Skin of body (tissue), 3 donors: ENCODE measurements at places on chromosomes 6 and 20. TPM values are rescaled to one million over a fixed set of nuclear protein-coding genes. Genes with fewer than 3 reads are reported as not detected.

DNA sequence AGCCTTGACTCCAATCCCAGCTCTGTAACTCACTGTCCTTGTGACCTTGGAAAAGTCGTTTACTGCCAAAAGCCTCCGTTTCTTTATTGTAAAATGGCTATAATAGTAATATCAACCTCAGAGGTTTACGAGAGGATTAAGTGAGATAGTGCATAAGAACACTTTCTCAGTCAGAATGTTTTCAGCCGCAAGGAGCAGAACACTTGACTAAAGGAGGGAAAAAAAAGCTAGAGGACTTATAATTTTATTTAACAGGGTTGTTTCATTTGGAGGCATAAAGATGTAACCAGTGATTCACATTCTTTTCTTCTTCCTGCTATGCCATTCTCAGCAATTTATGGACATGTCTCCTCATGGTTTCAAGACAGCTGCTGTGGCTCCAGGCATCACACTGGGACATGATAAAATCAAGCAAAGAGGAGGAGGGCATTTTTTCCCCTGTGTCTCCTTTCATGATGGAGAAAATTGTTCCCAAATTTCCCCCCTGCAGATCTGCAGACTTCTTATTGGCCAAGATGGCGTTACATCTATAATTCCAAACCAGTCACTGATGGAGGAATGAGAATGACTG lies 143.0 kb upstream of the PTPN1 start:
- no peak for DNase-seq

DNA sequence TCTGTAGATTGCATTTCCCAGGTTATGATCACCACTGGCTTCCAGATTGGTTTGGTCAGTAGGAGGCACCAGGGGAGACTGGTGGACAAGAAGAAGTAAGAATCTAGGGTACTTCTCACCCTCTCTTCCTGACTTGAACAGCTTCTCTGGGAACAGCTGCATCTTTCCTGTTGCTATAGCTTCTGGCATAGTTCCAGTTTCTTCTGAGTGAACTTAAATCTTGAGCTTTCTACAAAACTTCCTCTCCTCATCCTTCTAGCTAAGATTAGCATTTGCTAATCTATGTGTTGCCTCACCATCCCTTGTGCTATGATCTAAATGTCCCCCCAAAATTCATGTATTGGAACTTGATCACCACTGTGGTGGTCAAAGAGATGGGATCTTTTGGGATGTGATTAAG lies 724.6 kb downstream of the UTRN start:
- no peak for DNase-seq

- peak; percentile 58 for DNase-seq
Observed at GRCh38 chr6:30720738-30721197, 616 bp downstream of the TUBB start.

DNA sequence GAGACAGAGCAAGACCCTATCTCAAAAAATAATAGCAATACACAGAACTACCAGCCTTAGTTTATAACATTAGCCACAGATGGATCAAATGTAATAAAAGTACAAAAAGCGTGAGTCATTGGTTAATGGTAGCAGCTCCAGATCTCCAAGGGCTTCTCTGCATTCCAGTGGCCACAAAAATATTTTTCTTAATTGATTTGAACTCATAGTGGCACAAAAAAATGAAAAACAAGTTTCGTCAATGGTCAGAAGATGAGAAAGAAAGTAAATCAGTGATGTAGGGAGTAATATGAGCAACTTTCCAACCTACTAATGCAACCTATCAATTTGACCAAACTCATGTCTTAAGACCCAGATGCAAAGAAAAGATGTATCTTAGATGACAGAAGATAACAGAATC lies 79.6 kb downstream of the CEP57L1 start:
- DNase-seq, result no peak

- DNase-seq, result no peak
Observed at GRCh38 chr6:166515072-166515810, 71.2 kb downstream of the RAMACL start.

DNA sequence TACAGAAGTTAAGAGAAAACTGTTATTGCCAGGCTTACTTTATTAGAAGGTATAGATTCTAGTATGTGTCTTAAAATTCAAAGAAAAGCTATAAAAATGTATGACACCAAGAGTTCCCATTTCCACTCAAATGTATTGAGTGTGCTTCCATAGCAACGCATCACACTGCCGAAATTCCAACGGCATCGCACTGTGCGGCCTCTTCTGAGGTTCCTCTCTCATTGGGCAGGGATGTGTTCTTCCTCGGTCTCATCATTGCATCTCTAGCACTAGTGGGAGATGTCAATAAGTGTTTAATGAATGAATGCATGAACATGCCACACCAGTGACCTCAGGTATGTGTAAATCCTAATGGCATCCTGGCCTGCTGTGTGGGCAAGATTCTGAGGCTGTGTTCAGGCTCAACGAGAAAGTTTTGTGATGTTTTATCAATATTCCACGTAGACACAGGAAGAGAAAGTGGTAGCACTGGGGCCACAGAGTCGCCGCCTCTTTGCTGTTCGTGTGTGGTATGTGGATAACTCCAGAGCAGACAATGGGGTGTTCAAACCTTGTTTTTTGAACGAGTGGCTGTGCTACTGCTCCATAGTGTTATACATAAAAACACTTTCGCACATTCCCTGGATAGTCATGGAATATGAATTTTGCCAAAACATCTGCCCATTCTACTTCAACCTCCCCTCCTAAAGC lies 171.6 kb downstream of the ADGB start:
- no peak for DNase-seq

GRCh38 chr6:166911248-166911677 lies 45.1 kb downstream of the RNASET2 start:
- DNase-seq, result no peak

COL9A1 gene
- total RNA-seq, result 1.8 TPM
